Stimulated activated CD4-positive, alpha-beta T cell treated with anti-CD3 and anti-CD28 coated beads, TNF-alpha, amount 100 ng/mL, for 4 hours (primary cell): ENCODE measurements at places on chromosomes 1 and 21.

DNA sequence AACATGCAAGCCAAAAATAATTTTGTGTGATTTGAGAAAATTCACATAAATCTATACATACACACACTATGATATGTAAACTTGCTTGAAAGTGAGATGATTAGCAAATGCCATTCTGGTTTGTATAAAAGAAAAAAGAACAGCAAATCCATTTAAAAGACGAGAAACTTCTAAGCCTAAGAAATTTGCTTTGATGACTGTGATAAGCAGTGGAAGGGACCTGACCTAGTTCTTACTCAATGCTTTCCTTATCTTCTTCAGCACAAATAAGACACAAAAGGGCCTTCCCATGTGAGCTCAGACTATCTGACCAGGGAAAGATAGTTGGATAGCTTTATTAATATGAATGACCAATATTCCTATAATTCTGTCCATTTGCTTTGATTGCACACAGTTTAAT is 25.3 kb upstream of the NMNAT2 start:
- DNase-seq: no peak

DNA sequence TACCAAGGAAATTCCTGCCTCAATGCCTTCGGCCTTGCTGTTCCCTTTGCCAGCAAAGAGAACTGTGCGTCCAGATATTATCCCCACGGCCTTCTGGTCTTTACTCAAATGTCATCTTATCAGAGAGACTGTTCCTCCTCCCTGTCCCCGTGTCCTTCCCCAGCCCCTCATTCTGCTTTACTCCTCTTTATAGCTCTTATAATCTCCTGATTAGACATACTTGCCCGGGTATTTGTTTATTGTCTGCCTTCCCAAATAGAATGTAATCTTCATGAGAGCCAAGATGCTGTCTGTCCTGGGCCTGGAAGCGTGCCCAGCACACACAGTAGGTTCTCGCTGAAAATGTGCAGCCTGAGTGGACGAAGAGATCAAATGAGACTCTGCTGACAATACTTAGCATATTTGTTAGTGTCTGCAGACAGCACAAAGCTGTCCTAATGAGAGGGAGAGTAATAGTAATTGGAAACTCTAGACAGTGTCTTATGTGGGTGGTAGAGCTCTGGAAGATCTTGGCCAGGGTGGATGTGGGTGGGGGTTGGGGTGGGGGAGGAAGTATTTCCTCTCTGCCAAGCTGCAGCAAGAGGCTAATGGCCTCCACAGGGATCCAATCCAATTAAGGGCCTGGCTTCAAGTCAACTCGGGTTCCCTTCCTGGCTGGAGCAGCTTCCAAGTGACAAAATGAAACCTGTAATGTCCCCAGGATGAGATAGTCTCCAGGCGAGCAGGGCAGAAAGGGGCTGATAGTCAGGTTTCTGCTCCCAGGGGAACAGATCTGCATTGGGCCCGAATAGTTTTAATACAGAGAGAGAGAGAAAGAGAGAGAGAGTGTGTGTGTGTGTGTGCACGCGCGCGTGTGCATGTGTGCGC is 9.5 kb upstream of the CLIC4 start:
- DNase-seq: no peak

GRCh38 chr1:180586671-180587155 is 27.9 kb downstream of the OVAAL start:
- DNase-seq: no peak

GRCh38 chr1:3545363-3546047 is 65.8 kb downstream of the MEGF6 start:
- no peak for DNase-seq

- DNase-seq: no peak
Measured at GRCh38 chr1:163523375-163524029, 201.7 kb downstream of the NUF2 start.

GRCh38 chr1:110310300-110310699 is 28.9 kb upstream of the RBM15 start:
- no peak for DNase-seq

GRCh38 chr1:20493839-20494608 is 8.0 kb upstream of the CAMK2N1 start:
- DNase-seq: peak; percentile 63

- DNase-seq: no peak
Measured at GRCh38 chr1:5585256-5585655, 407.0 kb downstream of the NPHP4 start.

DNA sequence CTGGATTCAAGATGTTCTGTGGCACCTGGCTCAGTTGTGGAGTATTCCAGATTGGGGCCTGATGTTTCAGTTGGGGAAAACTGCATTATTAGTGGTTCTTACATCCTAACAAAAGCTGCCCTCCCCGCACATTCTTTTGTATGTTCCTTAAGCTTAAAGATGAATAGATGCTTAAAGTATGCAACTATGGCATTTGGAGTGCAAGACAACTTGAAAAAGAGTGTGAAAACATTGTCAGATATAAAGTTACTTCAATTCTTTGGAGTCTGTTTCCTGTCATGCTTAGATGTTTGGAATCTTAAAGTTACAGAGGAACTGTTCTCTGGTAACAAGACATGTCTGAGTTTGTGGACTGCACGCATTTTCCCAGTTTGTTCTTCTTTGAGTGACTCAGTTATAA is 7.2 kb downstream of the FPGT start:
- DNase-seq: no peak

DNA sequence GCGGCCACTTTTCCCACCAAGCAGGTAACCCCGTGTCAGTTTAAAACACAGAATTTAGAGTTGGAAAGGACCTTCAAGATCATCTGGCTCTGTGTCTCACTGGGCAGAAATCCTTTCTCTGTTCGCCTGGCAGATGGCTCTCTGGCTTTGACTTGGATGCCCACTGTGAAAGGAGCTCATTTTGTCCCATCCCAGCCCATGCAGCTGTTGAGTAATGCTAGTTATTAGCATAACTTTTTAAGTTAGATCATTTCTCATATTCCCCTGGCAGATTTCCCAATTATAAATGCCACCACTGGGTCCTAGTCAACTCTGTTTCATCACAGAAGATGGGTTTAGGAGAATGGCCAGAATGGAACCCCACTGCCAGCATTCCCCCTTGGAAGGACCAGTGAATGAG is 55.9 kb downstream of the SLC35F3 start:
- no peak for DNase-seq

DNA sequence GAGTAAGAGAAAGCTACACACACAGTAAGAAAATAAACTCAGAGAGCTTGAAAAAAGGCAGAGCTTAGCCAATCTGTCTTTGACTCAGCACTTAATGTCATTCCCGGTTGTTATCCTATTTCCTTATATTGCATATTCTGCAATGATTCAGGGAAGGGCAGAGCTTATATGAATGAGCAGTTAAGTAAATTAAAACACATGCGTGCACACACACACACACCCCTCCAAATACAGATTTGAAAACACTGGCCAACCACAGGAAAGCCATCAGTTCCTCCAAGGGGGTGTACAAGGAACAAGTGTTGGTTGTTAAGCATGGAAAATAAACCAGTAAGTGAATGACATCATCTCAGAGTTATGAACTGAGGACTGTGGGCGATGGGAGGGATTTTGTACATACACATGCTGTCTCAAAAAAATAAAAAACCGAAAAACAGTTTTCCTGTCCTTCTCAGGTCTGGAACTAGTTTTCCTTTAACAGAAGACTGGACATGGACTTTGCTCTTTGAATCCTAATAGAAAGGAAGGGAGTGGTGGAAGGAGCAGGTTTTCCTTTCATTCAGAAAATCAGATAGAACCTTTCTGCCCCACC is 1.0 kb downstream of the IQGAP3 start:
- DNase-seq: no peak

DNA sequence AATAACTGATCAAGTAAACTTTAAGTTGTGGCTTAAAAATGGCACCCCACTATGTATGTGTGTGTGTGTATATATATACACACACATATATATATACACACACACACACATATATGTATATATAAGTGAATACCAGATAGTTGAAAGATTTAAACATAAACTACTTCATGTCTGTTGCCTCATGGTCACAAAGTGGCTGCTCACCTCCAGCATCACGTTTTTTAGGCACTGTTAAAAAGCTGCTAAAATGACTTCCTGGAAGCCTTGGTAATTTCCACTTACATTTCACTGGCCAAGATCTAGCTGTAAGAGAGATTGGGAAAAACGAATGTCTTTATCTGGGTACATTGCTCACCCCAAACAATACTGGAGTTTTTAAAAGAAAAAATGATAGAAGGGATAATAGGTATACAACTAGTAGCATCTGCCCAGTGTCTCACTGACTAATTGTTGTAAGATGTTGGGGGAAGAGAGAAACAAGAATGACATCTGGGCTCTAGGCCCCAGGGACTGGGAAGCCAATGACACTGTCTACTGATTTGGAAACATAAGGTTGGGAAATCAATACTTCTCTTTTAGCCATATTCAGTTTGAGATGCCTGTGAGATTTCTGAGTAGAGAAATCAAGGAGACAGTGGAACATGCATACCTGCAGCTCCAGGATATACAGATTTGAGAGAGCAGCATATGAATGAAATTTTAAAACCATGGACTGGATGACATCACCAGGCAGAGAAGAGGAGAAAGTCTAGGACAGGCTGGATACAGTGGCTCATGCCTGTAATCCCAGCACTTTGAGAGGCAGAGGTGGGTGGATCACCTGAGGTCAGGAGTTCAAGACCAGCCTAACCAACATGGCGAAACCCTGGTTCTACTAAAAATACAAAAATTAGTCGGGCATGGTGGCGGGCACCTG is 42.8 kb downstream of the CLDN14 start:
- no peak for DNase-seq

DNA sequence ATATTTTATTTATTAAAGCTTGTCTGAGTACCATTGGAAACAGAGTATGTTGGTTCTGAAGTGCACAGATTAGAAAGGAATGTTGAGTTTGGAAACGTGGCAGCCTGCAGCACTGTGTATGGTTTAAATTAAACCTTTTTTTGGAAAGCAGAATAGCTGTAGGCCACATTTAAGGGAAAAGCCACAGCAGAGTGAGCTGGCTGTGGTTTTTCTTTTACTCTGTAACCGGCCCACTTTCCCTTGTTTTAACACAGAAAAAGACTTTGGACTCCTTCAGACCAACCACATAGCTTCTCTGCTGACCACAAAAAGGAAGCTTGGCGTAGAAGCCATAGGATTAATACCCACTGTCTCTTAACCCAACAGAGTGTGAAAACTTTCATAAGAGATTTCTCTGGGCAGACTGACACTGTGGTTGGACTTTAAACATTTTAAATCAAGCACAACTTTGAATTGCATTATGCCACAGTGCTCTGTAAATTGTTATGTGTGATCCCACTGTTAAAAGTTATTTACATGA is 75.2 kb downstream of the NFIA start:
- DNase-seq: no peak

DNA sequence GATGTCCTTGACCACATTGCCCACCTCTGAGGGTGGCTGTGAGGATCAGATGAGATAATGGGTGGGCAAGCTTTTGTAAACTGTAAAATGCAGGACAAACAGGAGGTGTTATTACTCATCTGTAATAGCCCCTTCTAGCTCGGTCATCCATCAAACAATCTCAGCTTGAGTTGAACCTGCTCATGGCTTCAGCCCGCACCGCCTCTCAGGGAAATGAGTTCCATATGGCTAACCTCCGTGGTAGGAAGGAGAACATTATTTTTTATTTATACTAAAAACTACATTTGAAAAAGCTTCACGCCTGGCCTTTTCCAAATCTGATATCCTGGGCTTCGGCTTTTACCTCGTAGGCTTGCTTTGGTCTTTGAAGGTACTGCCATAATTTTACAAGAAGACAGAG is 116.2 kb upstream of the USP24 start:
- no peak for DNase-seq

DNA sequence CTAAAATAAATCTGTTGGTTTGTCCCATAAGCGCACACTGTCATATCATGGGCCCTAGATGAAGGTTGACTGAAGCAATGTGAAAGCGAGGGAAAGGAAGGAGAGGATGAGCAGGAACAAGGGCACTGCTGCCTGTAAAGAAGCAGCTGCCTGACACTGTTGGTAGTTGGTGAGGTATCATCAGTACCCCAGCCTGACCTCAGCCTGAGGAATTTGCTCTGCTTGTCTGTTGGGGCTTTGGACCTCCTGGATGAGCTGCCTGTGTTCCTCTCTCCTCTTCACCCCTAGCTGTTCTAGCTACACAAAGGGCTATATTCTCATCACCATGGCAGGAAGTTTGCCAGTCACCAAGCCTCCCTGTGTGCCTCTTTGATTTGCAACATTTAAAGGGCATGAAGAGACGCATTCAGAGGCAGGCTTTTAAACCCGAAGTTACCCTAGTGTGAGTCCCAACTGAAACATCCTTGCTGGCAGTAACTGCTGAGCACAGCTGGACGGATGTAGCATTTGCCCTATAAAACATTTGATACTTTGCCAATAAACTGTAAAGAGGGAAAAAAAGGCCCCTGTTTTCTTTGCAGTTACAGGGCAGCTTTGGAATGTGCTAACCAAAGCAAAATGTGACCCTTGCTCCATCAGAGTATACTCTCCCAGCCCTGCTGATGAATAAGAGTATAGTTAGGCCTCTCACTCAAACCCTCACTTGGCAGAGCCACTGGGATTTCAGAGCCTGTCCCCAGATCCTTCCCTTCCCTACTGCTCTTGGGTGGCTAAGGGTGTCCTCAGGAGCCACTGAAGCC is 22.2 kb upstream of the SPATA6 start:
- no peak for DNase-seq

DNA sequence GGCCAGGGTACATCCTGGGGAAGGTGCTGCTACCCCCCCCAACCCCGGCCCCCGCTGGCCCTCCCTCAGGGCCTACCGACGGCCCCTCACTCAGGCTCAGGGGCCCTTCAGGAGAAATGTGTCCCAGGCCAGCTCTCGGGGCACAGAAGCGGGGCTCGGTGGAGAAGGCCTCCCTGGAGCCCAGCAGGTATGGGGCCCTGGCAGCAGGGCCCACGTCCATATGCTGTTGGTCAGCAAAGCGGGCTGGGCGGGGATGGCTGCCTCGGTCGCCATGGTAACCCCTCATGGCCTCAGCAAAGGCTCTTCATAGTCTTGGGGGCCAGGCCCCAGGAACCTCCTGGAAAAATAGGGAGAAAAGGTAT is 24.4 kb downstream of the DLGAP3 start:
- no peak for DNase-seq
